ENCODE measurements at places on chromosomes 6 and 20.

GRCh38 chr20:30610029-30610693 lies 647.3 kb upstream of the DEFB115 start:
- DNase-seq, result no peak

GRCh38 chr6:152091851-152092341 lies 284.4 kb downstream of the ESR1 start:
- DNase-seq, result no peak

- DNase-seq, result no peak
These were observed 4.9 kb downstream of the MYL9 start for GRCh38 chr20:36546111-36546736.

- no peak for DNase-seq
These were observed 42.0 kb downstream of the VTA1 start for GRCh38 chr6:142189057-142189456.

DNA sequence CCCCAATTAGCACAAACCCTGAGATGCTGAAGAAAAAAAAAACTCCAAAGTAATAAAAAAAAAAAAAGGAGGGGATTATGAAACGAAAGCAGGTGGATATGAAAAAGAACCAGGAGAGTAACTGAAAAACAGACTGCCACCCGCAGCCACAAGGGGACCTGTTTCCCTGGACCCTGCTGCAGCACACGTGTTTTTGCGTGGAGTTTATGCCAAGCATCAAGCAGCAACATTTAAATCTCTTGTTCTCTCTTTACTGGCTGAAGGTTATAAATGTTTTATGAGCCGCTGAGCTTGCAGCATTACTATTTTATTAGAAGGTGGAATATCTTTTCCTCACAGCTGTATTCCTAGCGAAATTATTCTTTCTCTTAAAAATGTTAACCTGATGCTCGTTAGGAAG lies 131.6 kb upstream of the OLIG3 start:
- no peak for DNase-seq

- no peak for DNase-seq
These were observed 40.0 kb downstream of the DSTN start for GRCh38 chr20:17609811-17610377.

DNA sequence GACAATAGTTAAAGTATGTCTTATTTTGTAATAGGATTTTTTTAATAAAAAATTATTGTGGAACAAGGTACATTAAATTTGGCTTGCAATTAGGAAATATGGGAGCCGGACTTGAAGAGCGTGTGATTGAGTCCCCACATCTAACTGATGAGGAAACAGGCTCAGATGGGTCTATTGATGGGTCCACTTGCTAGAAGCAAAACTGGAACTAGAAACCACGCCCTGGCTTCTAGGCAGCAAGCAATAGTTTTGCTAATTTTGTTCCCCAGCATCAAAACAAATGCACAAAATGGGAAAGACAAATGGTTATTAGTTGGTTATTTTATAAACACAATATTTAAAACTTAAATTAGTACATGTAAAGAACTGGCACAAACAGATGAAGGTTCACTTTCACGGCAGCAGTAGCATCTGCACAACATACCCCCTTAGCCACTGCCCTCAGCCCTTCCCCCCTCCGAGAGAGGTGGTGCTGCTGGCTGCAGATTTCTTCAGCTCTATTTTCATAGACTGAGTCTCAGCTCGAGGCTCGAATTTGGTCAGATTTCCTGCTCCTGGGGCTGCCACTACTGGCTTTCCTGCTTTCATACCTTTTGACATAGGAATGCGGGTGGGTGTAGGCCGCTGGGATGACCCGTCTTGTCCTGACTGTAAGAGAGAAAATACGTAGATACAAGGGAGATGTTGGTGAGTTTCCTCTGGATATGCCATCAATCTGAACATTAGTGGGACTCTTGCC lies 23.8 kb upstream of the TMEM30A start:
- DNase-seq, result no peak

GRCh38 chr6:16318538-16318937 lies 80.2 kb downstream of the GMPR start:
- DNase-seq, result no peak

DNA sequence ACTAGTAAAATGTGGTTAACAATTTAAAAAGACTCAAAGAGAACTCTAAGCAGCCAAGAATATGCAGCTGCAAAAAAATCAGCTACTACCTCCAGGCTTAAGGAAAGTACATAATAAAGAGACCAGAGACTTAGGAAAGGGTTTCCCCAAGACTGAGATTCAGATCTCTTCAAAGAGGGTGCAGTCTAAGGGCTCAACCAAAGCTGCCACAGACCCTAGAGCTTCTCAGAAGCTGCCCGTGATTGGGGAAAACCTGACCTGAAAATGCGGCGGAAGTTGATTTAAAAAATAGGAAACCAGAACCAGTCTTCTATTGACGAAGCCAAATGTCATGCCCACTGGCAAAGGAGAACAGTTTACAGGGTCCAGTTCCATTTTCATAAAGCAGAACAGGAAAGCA lies 516.8 kb upstream of the MARCKS start:
- no peak for DNase-seq

GRCh38 chr20:51529758-51530157 lies 12.8 kb downstream of the NFATC2 start:
- peak; percentile 54 for DNase-seq

DNA sequence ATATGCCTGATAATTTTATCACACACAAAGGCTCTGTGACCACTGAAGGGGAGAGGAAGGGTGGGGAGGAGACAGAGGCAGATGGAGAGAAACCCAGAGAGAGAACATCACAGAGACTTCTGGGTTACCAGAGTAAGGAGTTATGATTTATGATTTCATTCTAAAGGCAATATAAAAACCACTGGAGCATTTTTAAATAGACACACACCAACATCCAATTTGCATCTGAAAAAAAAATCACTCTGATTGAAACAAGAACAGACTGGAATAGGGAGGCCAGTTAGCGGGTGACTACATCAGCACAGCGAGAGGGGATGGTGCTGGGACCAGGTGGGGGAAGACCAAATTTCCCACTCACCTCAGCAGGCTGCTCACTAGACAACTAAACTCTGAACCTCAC lies 104.8 kb downstream of the AGPAT4 start:
- DNase-seq, result no peak

DNA sequence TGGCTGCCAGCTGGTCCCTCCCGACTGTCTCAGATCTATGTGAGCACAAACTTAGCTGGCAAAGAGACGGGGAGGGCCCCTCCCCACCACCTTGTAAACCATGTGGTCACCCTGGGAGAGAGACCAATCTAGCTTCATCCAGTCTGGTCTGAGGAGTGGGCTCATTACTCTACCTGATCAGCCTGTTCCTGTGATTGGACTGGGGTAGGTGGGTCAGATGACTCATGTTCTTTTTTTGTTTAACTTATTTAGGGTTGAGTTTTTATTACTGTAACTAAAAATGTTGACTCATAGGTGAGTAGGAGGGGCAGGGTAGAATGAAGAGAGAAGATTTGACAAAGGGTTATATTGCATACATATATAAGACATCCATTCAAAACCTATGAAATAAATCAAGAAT lies 4.7 kb downstream of the GSTA4 start:
- DNase-seq, result no peak

DNA sequence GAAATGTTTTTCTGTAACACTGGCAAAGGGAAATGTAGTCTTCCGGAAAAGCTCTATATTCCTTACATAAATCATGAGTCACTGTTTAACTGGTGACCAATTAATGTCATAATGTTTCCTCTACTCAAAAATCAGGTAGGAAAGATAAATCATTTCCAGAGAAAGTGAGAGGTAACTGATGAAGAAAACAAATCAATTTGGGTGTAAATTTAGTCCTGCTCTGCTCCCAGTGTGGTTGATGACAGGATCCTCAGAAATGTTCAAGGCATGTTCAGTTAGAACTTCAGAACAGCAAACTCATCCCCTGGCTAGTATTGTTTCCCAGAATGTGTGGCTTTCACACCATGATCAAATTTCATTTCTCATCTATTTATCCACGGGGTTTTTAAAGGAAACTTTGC lies 38.8 kb upstream of the SPACA1 start:
- DNase-seq, result no peak

- DNase-seq, result no peak
These were observed 420.9 kb upstream of the PLCB4 start for GRCh38 chr20:8647961-8648441.

- DNase-seq, result no peak
These were observed 233.9 kb upstream of the SYNDIG1 start for GRCh38 chr20:24235296-24236175.

DNA sequence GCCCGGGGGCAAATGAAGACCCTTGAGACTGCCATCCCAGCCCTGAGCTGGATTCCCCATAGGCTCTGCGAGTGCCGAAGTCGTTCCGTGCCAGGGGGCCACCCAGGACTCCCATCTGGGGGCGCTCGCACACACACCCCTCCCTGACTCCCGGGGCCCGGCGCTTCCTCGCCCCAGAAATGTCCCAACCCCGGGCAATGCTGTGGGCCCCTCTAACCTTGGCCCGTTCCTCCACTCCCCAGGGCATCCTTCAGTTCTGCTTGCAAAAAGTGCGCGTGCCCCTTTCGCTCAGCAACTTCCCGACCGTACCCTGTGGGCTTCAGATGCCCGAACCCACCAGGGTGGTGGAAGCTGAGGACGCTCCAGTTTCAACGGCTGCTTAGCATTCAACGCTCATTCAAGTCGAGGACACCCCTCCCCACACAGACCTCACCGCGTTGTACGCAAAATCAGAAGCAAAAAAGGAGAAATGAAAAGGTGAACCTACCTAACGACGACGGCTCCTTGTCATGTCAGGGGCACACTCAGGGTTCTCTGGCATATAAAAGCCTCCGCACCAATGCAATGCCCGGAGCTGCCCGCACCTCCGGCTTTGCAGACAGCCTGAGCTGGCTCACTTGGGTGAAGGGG lies 25.3 kb downstream of the RIPOR2 start:
- DNase-seq, result no peak

- no peak for DNase-seq
These were observed 11.0 kb downstream of the SMPDL3A start for GRCh38 chr6:122799916-122800686.

DNA sequence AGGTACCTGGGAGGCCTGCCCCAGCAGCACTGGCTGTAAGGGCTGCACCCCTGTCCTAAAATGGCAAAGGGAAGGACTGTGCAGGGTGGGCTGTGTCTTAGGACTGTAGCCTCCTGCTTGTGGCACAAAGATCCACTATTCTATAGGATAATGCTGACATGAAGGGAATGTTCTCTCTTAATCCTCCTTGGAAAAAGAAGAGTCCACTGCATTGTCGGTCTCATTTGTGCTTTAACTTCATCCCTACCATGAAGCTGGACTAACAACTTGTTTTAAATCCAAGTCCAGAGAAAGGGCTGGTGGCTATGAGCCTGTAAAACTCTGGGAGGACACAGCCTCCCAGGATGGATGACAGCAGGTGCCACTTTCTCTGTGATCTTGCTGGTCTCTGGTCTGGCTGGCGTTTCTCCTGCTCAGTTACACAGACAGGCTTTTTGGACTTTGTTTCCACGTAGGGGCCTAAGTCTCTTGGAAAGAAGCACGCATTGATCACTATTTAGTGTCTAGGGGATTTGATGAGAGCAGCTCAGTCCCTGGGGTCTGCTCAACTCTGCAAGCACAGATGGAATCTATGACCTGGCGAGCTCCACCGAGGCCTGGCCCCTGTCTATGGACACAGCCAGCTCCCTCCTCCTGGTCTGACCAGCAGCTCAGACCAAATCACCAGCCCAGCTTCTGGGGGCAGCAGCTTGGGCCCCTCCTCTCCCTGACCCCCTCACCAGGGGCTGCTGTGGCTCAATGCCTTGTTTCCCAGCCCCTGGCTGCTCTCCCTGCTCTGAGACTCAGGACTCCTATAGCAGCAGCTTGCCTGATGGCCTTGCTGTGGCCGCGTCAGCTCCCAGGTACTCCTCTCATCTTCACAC lies 4.8 kb downstream of the CST3 start:
- no peak for DNase-seq

DNA sequence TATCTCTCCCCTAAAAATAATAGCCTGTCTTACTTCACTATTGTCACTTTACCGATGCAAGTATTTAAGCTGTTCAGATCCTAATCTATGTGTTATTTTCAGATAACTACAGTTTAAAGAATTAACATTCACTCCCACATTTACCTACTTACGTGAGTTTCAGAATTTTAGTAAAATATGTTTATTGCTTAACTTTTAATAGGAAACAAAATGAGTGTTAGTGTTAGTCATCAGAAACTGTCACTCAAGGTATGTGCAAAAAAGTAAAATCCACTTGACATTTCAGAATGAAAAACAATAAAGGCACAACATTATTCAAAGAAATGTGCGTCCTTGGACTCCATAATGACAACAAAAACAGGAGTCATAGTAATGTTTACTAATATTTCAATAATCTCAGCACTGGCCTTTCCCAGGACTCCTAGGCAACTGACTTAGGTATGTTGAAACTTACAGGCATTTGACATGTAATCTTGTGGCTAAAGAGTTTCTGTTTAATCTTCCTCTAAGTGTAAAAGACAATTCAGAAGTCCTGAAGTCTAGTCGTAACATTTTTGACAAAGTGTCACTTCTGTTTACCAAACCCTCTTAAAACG lies 4.5 kb downstream of the ATXN1 start:
- DNase-seq, result no peak

- no peak for DNase-seq
These were observed 37.3 kb downstream of the KIF3B start for GRCh38 chr20:32314768-32315167.

DNA sequence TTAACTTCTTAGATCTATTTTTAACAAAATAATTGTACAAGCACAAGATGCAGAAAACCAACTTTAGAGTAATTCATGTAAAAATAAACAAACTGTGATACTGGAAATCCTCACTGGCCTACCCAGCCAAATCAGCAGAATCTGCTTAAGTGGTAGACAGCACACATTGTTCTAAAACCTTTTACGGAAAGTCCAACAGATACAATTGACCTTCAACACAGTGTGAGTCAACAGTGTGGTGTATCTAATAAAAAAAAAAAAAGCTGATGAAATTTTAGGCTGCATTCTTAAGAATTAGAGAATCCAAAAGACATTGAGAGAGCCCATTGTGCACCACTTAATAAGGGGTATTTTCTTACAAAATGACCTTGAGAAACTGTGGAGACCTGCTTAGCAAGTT lies 174.5 kb downstream of the COL21A1 start:
- no peak for DNase-seq

GRCh38 chr6:25340431-25341202 lies 61.4 kb downstream of the CARMIL1 start:
- no peak for DNase-seq

GRCh38 chr6:7136859-7137334 lies 29.1 kb downstream of the RREB1 start:
- no peak for DNase-seq

DNA sequence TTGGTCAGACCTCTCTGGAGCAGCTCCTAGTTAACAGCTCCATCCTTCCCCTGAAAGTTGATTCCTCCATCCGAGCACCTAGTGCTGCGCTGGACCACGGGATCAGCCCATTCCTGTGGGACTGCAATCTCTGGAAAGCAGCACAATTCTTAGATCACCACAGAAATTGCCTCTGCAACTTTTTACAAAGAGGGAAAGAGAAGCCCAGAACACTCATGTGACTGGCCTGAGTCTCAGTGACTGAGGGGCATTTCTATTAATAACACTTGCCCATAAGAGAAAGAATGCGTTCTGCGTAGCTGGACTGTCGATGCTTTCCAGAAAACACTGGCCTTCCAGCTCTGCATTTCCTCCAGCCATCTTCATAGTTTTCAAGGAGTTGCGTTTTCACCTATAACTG lies 18.3 kb downstream of the MPC1 start:
- no peak for DNase-seq

- DNase-seq, result no peak
These were observed 97.3 kb upstream of the SHLD1 start for GRCh38 chr20:5652626-5653553.

GRCh38 chr6:170407932-170408331 lies 101.4 kb downstream of the FAM120B start:
- no peak for DNase-seq
